Cardiac fibroblast (primary cell): ENCODE measurements at places on chromosomes 13 and 19.

- DNase-seq, result peak; percentile 47
Measured at GRCh38 chr19:18167975-18168645, 5.5 kb upstream of the IFI30 start.

- DNase-seq, result no peak
Measured at GRCh38 chr19:56595548-56595899, 422 bp downstream of the ZNF71 start.

DNA sequence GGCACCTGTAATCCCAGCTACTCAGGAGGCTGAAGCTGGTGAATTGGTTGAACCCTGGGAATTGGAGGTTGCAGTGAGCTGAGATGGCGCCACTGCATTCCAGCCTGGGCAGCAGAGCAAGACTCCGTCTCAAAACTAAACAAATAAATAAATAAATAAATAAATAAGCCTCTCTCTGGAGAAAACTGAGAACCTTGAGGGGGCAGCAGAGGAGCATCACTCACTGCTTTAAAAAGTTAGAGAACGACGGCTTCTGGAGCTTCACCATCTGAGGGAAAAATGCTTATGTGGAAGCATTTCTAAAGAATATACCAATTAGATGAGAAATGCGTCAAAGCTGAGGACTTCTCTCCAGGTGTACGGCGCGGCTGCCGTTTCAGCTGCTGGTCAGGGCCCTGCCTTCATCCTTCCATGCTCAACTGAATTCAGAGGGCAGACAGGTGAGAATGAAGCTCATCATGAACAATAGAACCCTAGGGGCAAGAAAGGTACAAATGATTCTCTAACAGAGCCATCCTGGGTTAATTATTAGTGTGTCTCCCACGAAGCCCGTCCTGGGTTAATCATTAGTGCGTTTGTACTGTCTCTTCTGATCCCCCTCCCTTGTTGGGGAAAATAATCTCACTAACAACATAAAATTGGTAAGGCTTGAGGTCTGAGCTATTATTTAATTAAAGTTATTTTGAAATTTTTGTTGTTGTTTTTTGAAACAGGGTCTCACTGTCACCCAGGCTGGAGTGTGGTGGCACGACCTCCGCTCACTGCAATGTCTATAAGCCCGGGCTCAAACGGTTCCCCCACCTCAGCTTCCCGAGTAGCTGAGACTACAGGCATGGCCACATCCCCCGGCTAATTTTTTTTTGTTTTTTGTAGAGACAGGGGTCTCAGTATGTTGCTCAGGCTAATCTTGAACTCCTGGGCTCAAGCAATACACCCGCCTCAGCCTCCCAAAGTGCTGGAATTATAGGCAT is 80.1 kb downstream of the IPO5 start:
- peak; percentile 78 for DNase-seq

DNA sequence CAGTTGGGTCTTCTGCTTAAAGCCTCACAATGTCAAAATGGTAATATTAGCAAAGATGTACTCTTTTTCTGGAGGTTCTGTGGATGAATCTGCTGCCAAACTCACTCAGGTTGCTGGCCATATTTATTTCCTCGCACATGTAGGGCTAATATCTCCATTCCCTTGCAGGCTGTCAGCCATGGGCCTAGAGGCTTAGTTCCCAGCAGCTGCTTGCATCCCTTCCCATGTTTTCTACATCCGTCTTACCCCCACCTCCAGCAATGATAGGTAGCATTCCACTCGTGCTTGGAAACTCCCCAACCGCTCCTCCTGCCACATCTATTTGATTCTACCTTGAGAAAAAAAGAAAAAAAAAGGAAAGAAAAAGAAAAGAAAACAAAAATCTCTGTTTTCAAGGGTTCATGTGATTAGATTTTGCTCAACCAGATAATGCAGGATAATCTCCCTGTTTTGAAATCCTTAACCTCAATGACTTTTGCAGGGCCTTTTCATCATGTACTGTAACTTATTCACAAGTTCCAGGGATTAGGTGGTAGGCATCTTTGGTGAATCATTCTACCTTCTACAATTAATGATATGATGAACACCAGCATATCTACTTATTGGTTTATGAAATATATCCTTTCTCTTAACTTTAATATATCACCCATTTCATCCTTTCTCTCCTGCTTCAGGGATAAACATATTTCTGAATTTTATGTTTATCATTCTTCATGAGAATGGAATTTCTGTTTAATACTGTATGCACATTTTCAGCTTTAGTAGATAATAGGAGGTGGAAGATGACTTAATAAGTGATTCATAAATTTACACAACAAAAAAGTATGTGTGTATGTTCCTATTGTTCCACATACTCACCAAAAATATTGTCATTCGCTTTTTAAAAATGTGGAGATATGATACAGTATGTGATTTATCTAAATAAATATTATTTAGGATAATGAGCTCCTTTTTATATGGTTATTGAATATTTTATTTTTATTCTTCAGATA is 931.9 kb downstream of the SLITRK5 start:
- DNase-seq, result no peak

GRCh38 chr13:82501834-82502233 is 1380.4 kb downstream of the SLITRK1 start:
- DNase-seq, result no peak

GRCh38 chr19:20186174-20186573 is 19.2 kb downstream of the ZNF486 start:
- DNase-seq, result no peak
